Right renal cortex interstitium (tissue), 3 donors: ENCODE measurements at places on chromosomes 7 and 10.

GRCh38 chr7:92697414-92697813, 107.2 kb upstream of the FAM133B start:
- DNase-seq: no peak

- no peak for DNase-seq
Observed at GRCh38 chr7:94067506-94067905, 63.4 kb upstream of the BET1 start.

DNA sequence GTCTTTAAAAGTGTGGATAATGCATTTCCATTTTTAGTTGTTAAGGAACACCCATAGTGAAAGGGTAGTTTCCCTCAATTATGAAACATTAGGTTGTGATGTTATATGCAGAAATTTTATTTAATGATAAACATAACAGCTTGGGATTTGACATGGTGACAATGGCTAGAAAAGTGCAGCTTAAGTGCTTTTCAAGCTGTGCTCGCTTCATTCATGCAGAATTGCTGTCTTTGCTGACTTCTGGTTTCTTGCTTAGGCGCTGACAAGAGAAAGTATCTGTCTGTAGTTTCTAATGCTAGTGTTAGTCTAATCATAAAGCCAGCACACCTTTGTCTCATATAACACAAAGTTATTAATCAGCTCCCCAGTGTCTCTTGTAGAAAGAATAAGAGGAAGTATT, 170.0 kb downstream of the ARL5B start:
- DNase-seq: no peak

DNA sequence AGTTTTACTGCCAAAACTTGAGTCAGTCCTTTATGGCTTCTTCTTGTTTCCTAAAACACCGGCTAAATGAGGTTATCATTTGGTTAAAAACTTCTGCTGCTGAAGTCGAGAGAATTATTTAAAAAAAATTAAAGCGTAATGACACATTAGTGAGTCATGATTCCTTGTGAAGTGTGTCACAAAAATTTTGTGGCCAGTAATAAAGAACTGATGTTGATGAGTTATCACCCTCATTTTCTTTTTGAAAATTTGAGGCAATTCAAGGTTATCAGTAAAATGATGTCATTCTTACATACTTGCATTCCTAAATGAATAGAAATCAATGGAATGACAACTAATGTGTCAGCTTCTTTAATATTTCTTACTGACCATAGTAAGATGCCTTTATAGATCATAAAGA, 427.4 kb downstream of the SORCS3 start:
- no peak for DNase-seq

- no peak for DNase-seq
Observed at GRCh38 chr10:110168601-110169481, 38.6 kb upstream of the MXI1 start.

DNA sequence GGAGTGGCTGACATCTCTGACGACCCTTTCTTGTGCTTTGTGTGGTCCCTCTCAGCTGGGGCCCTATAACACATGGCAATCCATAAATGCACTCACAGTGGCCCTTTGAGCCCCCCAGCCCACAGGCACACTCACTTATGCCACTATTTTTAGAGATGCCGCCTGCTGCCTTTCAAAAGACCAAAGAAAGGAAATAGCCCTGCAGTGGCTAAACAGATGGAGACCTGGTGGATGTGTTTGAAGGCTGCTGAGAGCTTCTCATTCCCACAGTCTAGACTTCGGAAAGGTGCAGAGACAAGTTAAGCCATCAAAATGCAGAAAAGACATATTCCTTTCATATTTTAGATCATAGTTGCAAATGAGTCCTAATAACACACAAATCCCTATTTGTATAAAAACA, 42.0 kb upstream of the PDZD8 start:
- DNase-seq: no peak

DNA sequence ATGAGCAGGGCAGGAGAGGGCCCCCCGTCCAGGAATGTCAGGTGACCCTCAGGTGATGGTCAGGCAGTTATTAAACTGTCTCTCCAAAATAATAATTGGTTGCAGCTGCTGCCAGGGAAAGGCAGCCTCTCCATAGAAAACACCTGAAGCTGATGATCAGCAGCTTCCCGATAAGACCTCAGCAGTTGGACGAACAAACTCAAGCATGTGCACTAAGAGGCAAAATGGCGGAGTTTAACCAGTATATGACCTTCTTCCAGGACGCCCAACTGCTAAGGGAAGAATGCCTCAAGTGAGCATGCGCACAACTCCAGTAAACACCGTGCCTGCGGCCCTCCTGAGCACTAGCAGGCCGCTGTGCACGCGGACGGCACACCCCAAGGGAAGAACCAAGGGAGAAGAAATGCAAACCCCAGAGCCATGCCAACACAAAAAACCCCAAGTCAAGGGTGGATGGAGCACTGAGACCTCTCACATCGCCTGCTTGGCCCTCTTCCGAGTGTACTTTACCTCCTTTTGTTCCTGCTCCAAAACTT, 38.9 kb upstream of the ADARB2 start:
- no peak for DNase-seq

DNA sequence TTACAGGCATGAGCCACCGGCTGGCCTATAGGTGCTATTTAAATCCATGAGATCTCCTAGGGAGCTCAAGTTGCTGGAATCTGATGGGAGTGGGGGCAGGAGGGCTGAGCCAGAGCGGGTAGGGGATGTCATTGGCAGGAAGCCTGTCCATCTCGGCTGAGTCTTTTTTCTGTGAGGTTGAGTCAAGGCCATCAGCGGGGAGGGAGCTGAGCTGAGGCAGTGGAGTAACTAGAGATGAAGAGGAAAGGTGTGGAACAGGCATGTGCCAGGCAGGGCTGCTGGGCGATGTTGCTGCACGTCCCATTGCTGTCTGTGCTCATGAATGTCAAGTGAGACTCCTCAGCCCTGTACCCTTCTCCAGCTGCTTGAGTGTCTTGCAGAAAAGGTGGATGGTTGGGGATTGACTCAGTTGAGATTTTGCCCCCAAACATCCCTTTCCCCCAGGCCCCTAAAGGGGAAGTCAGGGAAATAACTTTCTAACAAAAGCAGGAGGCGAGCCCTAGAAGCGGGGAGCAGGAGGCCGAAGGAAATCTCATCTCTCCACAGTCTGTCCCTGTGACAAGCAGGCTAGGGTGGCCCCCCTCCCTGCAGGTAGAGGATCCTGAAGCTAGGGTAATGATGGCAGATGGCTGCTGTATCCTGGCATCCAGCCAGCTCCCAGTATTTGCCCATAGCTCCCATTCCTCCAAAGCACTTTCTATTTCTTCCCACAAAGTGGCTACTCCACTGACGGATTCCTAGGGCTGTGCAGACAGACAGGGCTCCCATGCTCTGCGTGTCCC, 5.4 kb downstream of the ATP6V1F start:
- DNase-seq: no peak

GRCh38 chr10:1153805-1154351, 97.7 kb downstream of the WDR37 start:
- no peak for DNase-seq

- no peak for DNase-seq
Observed at GRCh38 chr7:136549756-136550155, 318.7 kb upstream of the CHRM2 start.

DNA sequence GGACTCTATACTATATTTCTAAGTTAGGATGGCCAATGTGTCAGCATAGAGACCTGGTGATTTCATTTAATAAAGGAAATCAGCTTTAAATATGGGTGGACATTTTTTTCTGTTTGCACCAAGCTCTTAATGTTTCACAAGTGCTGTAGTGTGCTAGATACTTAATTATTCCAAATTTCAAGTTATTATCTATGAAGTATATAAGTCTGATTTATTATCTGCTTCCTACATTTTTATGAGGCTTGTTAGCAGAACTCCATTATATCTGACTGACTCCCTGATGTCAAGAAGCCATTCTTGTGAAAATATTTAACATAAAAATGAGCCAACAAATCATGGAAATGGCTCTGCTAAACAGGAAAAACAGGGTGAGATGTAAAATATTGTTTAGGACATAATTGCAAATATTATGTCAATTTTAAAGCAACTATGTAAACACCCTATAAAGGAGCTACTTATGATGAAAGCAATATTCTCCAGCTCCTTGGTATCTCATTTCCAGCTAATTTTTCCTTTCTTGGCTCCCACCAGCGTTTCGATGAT, 1415.2 kb downstream of the GATA3 start:
- no peak for DNase-seq

GRCh38 chr7:46672861-46673260, 751.8 kb upstream of the IGFBP3 start:
- no peak for DNase-seq

DNA sequence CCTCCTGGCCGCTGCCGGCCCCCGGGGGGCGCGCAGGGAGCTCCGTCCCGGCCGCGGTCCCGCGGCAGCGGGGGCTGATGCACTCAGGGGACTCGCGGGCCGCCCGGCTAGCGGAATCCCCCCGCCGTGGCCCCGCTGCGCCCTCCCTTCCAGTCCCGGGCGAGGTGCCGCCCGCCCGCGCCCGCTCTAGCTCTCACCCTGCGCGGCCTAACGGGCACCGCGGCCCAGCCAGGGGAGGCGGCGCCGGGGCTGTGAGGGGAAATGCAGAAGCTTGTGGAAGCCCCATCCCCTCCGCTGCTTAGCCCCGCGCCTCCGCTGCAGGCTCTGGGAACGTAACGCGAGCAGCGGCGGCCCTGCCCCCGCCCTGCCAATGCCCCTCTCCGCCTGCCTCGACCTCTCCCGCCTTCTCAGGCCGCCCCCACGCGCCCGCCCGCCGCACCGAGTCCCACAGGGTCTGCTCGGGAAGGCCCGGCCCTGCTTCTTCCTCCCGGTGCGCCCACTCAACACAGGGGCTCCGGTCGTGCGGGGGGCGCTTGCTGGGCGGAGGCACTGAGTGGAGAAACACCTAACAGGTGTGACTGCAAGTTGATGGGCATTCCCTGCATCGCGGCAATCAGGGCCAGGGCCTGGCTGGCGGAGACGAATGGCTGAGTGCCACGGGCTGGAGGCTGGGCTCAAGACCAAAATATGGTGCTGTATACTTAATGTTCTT, 384 bp upstream of the TMEM229A start:
- DNase-seq: no peak

DNA sequence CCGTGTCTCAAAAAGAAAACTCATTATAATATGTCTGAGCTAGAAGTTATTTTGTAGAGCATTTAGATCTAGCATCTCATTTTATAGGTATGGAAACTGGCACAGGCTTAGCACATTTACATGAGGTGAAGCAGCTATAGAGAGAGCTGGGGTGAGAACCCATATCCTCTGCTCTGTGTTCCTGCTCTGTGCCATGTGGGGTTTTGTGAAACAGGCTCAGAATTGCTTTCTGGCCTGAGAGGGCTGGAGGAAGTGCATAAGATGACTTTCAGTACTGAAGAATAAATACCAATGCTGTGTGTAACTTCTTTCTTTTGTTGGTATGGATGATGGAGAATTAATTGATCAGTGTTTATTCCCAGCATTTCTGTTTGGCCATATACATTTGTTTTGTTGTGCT, 159.1 kb downstream of the LRRC4 start:
- DNase-seq: no peak

- DNase-seq: no peak
Observed at GRCh38 chr7:84697506-84697905, 489.4 kb downstream of the SEMA3D start.

- DNase-seq: no peak
Observed at GRCh38 chr10:107284187-107284586, 119.7 kb upstream of the SORCS1 start.
